Eye (tissue), 1 donor: ENCODE measurements at places on chromosomes 13 and 19.

GRCh38 chr19:12703046-12703445, 6.6 kb upstream of the FBXW9 start:
- DNase-seq, result peak; percentile 78

DNA sequence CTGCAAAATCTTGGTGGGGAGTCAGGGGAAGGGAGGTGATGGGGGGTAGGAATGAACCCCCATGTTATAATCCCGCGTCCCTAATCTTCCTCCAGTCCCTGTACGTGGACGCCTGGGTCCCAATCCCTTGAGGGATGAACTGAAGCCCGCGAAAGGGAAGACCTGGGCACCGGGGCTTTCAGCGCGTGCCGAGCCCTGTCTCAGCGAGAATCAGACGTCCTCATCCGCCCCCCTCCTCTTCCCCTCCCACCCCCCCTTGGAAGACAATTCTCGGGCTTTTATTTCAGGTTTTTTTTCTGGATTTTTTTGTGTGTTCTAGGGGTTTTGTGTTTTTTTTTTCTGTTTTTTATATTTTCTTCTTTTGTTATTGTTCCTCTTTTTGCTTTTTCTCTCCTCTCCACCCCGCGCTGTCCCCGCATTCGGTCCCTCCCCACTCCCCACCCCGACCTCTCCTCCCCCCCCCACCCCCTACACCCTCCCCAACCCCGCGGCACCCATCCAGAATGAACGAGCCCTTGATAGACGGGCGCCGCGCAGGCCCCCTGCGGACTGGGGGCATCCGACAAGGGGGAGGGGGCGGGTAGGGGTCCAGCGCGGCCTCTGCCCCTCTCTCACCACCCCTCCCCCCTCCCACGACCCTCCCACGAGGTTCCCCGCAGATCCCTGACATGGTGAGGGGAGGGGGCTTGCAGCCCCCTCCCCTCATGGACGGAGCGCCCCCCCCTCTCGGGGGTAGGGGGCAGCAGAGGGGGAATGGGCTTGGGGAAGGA, 10.3 kb downstream of the C19orf81 start:
- no peak for DNase-seq

GRCh38 chr19:40907968-40908735, 26.1 kb upstream of the CYP2A7 start:
- DNase-seq, result no peak

GRCh38 chr19:7905268-7905667, 1.6 kb downstream of the MAP2K7 start:
- DNase-seq, result no peak

GRCh38 chr19:51798062-51798461, 3.1 kb downstream of the FPR3 start:
- DNase-seq, result no peak

GRCh38 chr13:109747524-109747923, 38.9 kb downstream of the IRS2 start:
- DNase-seq, result no peak

DNA sequence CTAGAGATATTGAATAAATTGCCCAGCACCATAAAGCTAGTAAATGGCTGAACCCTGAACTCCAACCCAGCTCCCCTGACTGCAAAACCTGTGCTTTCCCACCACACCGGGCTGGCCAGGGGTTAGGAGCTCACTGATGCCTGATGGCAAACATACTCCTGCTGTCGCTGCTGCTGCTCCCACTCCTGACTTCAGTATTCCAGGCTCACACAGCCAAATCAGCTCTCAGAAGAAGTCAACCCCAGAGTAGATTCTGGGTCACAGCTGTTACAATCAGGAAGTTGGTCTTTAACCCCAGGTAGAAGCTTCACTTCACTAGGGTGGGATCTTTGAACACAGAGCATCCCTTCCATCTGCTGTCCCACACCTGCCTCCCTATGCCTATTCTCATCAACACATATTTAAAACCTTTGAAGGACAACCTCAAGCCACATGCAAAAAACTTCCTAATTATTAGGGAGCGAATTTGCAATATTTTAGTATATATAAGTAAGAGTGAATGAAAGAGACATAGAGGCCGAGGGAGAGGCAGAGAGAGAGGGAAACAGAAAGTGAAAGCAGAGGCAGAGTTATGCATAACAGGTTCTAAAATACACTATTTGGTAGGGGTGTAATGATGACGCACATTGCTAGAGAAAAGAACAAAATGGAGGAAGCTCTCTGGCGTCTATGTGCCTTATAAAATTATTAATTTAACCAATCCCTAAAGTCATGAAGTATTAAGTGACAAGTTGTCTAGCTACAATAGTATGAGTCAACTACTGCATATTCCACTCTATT, 99.4 kb upstream of the SERP2 start:
- no peak for DNase-seq

DNA sequence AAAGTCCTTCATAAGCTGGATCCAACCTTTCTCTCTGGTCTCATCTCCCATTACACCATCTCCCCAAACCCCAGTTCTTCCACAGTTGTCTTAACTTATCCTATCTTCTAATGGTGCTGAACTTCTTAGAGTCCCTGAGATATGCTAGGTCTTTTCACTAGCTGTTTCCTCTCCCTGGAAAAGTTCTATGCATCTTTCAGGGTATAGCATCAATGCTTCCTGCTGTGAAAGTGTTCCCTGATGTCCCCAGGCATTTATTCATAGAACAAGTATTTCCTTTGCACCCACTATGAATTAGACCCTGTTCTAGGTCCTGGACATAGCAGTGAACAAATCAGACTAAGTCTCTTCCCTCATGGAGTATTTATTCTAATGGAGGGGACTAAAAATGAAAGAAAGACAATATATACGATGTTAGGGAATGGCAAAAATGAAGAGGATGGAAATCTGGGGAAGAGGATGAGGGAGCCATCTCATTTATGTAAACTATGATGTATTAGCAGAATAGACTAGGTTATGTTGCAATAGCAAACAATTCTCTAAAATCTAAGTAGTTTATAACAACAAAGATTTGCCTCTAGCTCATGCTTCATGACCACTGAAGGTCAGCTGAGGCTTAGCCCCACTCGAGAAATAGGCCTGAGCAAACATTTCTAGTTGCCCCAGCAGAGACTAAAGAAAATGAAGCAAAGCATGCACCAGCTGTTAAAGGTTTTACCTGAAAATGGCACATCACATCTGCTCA, 120.0 kb downstream of the CYSLTR2 start:
- no peak for DNase-seq

- peak; percentile 34 for DNase-seq
Measured at GRCh38 chr13:23505007-23505406, 65.2 kb upstream of the TNFRSF19 start.

- DNase-seq, result no peak
Measured at GRCh38 chr13:33110713-33111413, 94.6 kb downstream of the KL start.

DNA sequence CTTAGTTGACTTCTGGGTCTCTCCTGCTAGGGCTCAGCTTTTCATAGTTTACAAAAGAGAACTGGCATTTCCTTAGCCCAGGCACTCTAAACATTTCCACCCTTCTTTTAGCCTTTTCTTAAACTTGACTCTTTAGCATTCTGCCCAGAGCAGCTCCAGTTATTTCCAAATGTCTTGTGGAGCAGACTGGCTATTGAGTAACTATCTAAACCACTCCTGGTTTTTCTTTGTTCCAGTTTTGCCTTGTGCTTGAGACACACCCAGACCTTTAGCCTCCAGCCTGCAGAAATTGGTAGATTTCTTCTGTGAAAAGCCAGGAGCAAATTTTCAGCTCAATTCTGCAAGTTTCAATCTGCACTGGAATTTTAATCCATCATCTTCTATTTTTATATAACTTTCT, 1813.1 kb downstream of the OLFM4 start:
- DNase-seq, result no peak

GRCh38 chr19:23415561-23416191, 20.4 kb upstream of the ZNF91 start:
- DNase-seq, result peak; percentile 91

DNA sequence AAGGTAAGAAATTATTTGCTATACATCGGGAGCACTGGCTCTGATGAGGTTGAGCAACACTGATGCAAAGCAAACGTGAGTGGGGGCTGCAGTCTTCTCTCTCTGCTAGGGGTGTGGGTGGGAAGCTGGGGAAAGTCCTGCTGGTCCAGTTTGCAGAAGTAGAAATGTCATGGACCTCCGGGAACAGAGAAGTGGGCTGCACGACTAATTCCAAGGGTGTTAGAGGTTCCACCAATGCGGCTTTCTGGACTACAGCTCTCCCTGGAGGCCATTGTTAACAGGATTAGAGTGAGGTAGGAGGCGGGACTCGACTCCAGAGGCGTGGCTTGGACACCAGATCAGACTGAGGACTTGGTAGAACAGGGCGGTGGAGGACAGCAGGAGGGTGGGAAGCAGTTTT, 5.7 kb upstream of the FBXO27 start:
- peak; percentile 61 for DNase-seq

DNA sequence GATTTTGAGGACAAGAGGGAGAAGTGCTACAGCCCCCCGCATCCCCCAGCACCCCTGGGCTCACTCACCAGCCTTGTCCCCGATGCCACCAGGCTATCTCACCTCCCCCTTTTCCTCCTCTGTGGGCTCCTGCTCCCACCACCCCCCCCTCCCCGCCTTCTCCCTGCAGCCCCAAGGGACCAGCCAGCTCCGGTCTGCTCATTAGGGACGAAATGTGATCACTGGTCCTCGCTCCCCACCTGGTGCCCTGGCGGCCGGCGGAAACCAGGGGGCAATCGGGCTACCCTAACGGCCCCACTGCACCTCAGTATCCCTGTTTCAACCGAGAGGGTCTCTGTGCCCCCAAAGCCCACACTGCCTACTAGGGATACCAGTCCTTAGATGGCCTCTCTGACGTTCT, 2.7 kb downstream of the GPR4 start:
- DNase-seq, result no peak

- DNase-seq, result no peak
Measured at GRCh38 chr19:40163541-40164129, 27.6 kb upstream of the MAP3K10 start.

GRCh38 chr19:2490659-2491058, 14.7 kb downstream of the GADD45B start:
- DNase-seq, result no peak

GRCh38 chr19:57190301-57190700, 999 bp upstream of the ZNF264 start:
- no peak for DNase-seq

- peak; percentile 51 for DNase-seq
Measured at GRCh38 chr13:111217641-111218040, 102.5 kb downstream of the ARHGEF7 start.

GRCh38 chr19:17953869-17954268, 13.0 kb upstream of the KCNN1 start:
- no peak for DNase-seq

DNA sequence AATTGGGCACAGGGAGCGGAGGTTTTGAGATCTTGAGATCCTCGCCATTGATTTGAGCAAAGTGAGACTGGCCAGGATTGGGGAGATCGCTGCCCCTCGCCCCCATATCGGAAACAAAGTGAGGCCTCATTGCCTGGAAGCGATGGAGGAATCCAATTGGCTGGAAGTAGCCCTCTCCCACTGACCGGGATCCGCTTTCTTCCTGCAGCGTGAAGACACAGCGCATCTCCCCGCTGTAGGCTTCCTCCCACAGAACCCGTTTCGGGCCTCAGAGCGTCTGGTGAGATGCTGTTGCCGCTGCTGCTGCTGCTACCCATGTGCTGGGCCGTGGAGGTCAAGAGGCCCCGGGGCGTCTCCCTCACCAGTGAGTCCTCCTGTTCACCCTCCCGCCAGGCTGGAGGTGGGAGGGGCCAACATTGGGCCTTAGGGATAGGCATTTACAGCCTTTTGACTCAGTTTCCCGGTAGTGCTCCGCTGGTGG, 438 bp downstream of the PRKCSH start:
- no peak for DNase-seq

- no peak for DNase-seq
Measured at GRCh38 chr19:35431145-35431807, 16.8 kb upstream of the FFAR2 start.

- DNase-seq, result peak; percentile 88
Measured at GRCh38 chr19:49533551-49534488, 6.0 kb downstream of the RCN3 start.

- DNase-seq, result no peak
Measured at GRCh38 chr19:10428996-10429381, 8.7 kb downstream of the PDE4A start.
